ENCODE measurements at places on chromosomes 7 and 10. TPM values are rescaled to one million over a fixed set of nuclear protein-coding genes. Genes with fewer than 3 reads are reported as not detected.

SCART1 gene
- total RNA-seq: 2.1 TPM

SPDYE2 gene
- total RNA-seq: not detected

INHBA gene
- 12.3 TPM for total RNA-seq

IKZF1 gene
- total RNA-seq: not detected

CYP2C19 gene
- total RNA-seq: not detected

All from pericardium fibroblast (primary cell).